Endothelial cell (in vitro differentiated cells): ENCODE measurements at places on chromosomes 2 and 18.

GRCh38 chr2:177393824-177394593, 1.4 kb downstream of the AGPS start:
- DNase-seq, result no peak

GRCh38 chr2:232549655-232550353, 553 bp downstream of the TIGD1 start:
- no peak for DNase-seq

DNA sequence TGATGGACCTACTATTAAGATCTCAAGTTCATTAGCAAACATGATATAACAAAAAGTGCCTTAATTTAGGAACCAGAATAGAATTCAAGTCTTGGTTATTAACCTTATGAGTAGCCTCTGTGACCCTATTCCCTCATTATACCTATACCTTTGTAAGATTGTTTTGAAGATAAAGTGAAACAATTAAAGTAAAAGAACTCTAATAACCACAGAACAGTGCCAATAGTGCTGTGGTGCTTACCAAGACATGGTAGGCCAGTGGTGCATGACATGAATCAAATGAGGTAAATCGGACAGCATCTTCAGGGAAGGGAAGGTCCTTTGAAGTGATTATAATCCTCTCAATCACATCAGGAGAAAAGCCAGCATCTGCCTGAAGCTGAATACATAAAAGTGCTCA, 36.4 kb downstream of the METTL4 start:
- DNase-seq, result no peak

DNA sequence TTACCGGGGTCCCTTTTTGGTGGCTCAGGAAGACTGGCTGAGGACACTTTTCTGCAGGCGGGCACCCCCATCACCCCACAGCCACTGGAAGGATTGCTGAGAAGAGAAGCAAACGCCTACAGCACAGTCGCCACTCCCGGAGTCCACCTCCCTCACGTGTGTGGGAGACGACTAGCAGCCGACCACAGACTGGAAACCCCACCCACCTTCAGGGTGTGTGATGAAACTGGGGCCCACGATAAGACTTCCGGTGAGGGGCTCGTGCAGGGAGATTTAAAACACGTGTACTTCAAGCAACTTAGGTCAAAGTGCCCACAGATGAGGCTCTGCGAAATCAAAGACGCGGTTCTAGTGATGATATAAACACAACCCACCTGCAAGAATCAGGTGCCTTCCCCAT, 26.3 kb downstream of the MBP start:
- no peak for DNase-seq

GRCh38 chr2:190408538-190409271, 550 bp downstream of the MFSD6 start:
- peak; percentile 24 for DNase-seq

DNA sequence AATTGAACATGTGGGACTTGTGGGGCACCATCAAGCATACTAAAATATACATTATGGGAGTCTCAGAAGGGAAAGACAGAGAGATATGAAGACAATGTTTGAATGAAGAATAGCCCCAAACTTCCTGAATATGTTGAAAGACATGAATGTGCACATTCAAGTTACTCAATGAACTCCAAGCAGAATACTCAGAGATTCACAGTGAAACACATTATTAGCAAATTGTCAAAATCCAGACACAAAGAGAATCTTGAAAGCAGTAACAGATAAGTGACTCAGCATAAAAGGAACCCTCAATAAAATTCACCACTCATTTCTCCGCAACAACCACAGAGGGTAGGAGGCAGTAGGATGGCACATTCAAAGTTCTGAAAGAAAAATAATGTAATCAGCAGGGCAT, 8.8 kb downstream of the C2orf92 start:
- DNase-seq, result no peak

GRCh38 chr2:127638361-127639110, 7.4 kb upstream of the GPR17 start:
- DNase-seq, result no peak

- peak; percentile 24 for DNase-seq
These were observed 42.3 kb downstream of the AQP12A start for GRCh38 chr2:240733803-240734495.

GRCh38 chr18:34936772-34937171, 104.4 kb upstream of the MAPRE2 start:
- no peak for DNase-seq

DNA sequence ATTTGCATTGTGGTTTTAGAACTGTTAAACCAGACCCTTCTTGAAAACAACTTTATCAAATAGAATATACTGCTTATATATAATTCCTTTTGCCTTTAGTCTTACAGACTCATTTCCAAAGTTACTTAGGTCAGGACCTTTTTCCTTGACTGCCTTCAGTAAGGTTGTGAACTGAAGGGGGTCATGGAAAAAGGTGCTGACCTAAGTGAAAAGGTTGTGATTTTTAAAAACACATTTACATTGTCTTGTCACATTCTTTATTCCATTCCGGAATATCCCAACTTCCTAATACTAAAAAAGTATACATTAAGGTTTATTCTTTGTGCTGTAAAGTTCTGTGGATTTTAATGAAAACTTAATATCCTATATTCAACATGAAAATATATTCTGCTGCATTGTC, 581.4 kb downstream of the SOCS6 start:
- DNase-seq, result no peak

DNA sequence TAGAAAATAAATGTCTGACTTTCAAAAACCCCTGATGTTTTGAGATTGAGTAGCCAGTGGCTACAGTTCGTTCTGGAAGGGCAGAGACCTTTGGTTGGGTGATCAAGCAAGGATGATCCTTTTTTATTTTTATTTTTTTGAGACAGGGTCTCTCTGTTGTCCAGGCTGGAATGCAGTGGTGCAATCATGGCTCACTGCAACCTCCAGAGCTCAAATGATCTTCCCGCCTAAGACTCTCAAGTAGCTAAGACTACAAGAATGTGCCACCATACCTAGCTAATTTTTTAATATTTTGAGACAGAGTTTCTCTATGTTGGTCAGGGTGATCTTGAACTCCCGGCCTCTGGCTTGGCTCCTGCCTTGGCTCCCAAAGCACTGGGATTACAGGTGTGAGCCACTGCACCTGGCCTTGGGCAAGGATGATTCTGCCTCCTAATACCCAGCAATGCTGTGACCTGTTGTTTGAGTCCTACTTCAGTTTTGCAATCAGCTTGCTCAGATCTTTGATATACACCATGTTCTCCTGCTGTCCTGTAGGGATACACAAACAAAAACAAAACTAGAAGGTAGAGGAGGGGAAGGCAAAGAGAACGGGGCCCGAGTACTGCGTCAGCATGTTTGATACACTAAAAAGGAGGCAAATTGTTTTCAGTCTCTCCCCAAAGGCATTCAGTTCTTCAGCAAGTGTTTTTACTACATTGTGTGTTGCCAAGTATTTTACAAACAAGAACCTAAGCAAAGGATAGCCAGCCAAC, 59.2 kb upstream of the LYPD6B start:
- DNase-seq, result no peak

DNA sequence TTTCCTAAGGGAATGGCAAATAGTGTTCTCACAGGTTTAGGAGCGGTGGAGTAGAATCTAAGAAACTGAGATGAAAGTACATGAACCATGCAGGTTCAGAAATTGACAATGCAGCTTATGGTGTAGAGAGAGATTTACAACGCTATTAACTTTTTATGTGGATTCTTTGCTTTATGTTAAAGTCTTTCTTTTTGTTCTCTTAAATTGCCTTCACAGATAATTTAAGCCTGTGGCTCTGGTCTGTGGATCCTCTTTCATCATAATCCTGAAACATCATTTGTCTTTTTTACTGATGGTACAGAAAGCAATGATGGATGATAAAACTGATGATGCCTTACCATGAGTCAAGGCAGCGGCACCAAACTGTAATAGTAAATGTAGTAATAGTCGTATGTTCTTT, 30.3 kb downstream of the SOCS6 start:
- DNase-seq, result no peak

DNA sequence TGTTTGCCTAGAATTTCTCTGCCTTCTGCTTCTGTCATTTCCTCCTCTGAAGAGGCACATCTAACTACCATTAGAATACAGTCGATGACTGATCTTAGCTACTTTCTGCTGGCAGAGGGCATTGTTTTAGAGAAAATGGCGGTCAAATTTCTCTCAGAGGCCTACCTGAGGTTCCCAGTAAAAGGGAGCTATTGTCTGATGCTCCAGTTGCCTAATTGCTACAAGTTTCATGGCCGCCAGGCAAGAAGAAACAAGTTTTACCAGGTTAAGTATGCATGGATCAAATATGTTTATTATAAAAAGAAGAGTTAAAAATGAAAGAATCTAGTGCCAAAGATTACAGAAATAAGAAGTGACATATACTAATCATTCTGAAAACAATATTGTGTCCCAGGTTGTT, 416.6 kb downstream of the DSC3 start:
- no peak for DNase-seq

- no peak for DNase-seq
These were observed 177.2 kb downstream of the SETBP1 start for GRCh38 chr18:44857744-44858491.

DNA sequence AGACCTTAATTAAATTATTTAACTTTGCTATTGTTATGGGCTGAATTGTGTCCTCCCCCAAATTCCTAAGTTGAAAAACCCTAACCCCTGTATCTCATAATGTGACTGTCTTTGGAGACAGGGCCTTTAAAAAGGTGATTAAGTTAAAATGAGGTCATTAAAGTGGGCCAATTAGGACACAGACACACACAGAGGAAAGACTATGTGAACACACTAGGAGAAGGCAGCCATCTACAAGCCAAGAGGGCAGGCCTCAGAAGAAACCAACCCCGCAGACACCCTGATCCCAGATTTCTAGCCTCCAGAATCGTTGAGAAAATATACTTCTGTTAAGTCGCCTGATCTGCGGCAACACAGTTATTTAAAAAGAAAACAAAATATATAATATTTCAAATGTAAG, 6.4 kb downstream of the STK17B start:
- no peak for DNase-seq

- DNase-seq, result no peak
These were observed 10.6 kb downstream of the TLK1 start for GRCh38 chr2:171149986-171150693.
